ENCODE measurements at places on chromosomes 1 and 21.

GRCh38 chr1:144551543-144552424 is 40.9 kb upstream of the PPIAL4F start:
- DNase-seq = peak; percentile 75

GRCh38 chr1:6612641-6613360 is 730 bp upstream of the PHF13 start:
- DNase-seq = no peak

DNA sequence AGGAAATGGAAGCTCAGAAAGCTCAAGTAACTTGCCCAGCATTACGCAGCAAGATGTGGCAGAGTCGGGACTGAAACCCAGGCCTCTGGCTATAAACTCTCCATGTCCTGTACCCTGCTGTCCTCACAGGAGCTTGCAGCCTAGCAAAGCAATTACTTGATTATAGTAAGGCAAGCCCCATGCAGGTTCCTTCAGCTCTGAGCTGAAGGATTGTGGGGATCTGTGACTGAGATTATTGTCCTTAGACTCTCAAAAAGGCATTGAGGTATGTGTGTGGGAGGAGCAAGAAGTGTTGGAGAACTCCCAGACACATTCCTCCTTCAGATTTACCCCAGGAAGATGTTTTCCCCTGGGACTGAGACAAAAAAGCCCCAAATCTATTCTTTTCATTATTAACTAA is 124.0 kb upstream of the SPATA6 start:
- no peak for DNase-seq

DNA sequence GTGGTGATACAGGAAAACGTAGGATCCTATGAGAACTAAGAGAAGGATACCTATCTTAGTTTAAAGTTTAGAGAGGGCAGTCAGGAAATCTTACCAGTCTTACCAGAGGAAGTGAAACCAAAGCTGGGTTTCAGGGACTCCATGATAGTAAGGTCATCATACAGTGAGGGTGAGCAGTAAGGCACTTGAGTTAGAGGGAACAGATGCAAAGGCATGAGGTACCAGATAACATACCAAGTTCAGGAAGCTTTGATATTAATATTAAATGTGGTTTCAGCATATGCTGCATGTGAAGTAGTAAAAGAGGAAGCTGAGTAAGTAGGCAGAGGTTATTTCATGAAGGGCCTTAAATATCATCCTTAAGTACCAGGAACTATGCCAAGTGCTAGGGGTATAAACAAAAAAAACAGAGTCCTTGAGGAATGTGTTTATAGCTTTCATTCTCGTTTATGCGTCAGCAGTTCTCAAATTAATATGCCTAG is 16.9 kb downstream of the ATG4C start:
- peak; percentile 55 for DNase-seq

DNA sequence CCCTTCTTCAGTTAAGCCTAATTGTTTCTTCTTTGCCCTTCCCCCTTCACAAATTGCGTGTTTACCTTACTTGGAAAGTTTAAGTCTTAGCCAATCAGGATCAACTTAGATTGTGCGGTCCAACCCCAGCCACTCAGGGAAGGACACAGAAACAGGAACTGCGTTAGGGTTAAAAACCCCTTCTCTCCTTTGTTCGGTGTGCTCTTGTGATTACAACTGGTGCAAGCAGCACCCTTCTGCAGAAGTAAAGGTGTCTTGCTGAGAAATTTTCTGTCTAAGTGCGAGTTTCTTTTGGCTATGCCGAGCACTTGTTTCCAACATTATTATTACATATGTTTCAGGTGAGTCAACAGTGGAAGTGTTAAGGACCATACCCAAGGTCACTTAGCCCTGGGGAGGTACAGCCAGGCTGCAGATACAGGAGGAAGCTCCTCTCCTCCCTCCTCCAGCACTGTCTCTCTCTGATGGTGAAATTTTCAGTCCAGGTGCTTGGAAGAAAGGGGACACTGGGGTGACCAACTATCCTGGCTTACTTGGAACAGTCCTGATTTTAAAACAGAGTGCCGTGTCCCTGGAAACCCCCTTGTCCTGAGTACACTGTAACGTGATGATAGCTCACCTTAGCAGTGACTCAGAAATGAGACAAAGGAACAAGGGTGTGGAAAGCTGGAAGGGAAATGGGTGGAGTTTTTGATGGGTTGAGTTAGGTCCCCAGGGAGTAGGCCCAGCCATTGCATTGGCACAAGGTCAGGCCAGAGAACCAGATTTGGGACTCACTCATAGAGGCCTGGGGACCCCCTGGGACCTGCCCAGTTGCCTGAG is 68.7 kb upstream of the KLHDC7A start:
- DNase-seq = no peak

GRCh38 chr1:85366391-85367170 is 90.1 kb upstream of the BCL10 start:
- peak; percentile 69 for DNase-seq

DNA sequence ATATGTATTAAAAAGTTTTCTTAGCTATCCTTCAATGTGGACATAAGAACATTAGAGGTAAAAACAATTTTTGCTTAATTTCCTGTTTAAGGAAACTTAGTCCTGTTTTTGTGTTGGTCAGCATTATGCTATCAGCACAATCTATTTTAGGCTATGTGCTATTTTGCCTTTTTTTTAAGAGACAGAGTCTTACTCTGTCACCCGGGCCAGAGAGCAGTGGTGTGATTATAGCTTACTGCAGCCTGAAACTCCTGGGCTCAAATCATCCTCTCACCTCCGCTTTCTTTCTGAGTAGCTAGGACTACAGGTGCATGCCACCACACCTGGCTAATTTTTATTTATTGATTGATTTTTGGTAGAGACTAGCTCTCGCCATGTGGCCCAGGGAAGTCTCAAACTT is 199.1 kb upstream of the TMPRSS15 start:
- DNase-seq = no peak

DNA sequence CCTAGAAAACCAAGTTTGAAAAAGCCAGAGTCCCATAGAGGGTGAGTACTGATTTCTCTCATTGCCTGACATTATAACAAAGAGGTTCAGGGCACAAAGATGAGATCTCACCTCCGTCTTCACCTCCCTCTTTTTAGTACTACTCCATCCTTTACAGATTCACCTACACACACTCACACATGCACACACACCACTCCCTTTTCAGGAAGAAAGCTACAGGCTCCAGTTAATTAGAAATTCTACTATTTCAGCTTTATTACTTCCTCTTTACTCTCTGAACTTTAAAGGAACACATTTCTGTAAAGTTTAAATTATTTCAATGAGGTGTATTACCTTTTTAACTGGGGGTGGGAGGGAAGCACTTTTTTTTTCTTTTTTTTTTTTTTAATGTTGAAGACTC is 59.6 kb upstream of the PRDX6 start:
- no peak for DNase-seq

GRCh38 chr1:13764588-13765332 is 64.8 kb downstream of the PRDM2 start:
- DNase-seq = no peak

GRCh38 chr1:172556461-172556860 is 23.5 kb downstream of the SUCO start:
- DNase-seq = no peak

- DNase-seq = no peak
These were observed 2.4 kb downstream of the PPM1J start for GRCh38 chr1:112712701-112713128.

- no peak for DNase-seq
These were observed 26.3 kb downstream of the POU2F1 start for GRCh38 chr1:167246971-167247370.

DNA sequence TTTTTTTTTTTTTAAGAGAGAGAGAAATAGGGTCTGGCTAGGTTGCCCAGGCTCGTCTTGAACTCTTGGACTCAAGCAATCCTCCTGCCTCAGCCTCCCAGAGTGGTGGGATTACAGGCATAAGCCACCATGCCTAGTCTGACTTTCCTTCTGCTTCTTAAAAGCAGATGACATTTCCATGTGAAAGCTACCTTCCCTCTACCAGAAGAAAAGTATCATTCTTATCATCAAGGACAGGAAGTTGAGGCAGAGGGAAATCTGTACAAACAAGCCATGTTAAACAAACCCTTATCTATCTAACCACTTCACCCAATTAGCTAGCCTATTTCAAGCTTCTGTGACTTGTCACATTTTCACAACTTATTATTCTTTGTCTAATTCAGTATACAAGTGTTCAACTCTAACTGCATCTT is 54.8 kb downstream of the SAMSN1 start:
- no peak for DNase-seq

- DNase-seq = no peak
These were observed 4.4 kb downstream of the CLCNKB start for GRCh38 chr1:16047791-16048475.

- DNase-seq = no peak
These were observed 185.0 kb downstream of the DNAH14 start for GRCh38 chr1:225114354-225114990.

DNA sequence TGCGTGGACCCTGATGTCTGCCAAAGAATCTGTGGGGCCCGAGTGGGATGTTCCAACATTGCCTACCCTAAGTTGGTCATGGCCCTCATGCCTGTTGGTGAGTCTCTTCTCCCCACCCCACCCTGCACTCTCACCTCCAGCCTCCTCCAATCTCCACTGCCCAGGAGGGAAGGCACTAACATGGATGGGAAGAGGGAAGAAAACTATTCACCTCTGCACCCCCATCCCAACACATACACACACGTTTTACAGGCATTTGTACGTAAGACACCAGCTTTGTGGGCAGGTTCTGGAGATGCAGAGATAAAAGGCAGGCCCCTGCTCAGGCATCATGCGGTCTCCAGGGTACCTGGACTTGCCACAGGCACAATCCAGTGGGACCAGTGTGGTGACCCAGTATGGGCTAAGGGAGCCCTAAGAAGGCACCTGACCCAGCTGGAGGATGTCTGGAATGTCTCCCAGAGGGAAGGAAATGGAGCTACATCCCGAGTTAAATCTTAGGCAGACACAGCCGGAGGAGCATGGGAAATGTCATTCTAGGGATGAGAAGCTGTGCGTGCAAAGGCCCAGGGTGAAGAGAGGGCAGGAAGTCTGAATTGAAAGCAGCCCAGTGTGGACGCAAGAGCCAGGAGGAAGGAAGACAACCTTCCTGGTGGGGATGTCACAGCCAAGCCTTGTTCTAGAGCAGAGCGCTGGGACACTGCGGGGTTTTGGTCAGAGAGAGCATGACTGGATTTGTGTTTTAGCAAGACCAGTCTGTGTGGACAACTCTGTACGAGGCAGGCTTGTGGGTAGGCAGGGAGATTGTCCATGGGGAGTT is 11.4 kb downstream of the SLC5A9 start:
- DNase-seq = no peak

DNA sequence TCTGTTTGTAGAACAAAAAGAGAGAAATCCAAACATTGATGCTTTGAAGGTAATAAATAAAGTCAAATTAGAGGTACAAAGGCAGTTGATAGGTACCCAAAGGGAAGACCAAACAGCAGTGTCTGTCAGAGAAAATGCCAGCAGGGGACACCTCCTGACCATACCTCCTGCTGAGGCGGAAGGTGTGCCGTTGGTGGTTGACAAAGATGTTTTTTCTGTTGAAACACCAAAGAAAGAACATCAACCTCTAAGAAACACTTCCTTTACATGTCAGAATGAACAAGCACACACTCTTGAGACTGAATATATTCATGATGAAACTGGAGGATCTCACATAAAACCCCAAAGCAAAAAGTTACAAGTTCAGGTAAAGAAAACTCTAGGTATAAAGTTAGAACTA is 128.3 kb downstream of the MACF1 start:
- no peak for DNase-seq

- DNase-seq = no peak
These were observed 10.6 kb upstream of the F3 start for GRCh38 chr1:94552071-94552586.

GRCh38 chr1:212229654-212230053 is 55.6 kb upstream of the PPP2R5A start:
- DNase-seq = peak; percentile 45

- no peak for DNase-seq
These were observed 835 bp downstream of the LRRN2 start for GRCh38 chr1:204684571-204685235.

- DNase-seq = no peak
These were observed 22.1 kb upstream of the IL19 start for GRCh38 chr1:206748348-206749030.

DNA sequence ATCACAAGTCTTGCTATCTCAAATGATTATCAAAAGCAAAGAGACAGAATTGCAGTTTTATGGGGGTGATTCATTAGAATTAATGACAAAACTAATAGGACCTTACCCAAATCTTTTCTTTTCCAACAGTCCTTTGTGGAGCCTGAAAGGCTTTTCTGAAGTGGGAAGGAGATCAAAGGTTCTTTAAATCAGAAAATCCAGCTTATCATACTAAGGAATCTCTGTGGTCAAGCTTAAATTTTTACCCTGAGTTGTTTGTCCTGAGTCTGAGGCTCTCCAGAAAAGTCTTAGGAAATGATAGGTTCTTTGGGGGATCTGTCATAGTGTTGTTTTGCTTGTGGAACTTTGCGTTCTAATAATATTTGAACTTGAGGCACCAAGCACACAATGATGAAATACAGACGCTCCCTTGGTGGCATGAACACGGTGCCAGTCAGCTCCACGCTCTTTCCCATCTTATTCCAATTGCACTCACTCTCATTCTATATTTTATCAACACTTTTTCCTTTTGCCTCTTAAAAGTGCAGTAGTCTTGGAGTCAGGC is 38.0 kb upstream of the COL24A1 start:
- DNase-seq = no peak

- peak; percentile 4 for DNase-seq
These were observed 542 bp downstream of the EIF2B3 start for GRCh38 chr1:44985747-44986359.

DNA sequence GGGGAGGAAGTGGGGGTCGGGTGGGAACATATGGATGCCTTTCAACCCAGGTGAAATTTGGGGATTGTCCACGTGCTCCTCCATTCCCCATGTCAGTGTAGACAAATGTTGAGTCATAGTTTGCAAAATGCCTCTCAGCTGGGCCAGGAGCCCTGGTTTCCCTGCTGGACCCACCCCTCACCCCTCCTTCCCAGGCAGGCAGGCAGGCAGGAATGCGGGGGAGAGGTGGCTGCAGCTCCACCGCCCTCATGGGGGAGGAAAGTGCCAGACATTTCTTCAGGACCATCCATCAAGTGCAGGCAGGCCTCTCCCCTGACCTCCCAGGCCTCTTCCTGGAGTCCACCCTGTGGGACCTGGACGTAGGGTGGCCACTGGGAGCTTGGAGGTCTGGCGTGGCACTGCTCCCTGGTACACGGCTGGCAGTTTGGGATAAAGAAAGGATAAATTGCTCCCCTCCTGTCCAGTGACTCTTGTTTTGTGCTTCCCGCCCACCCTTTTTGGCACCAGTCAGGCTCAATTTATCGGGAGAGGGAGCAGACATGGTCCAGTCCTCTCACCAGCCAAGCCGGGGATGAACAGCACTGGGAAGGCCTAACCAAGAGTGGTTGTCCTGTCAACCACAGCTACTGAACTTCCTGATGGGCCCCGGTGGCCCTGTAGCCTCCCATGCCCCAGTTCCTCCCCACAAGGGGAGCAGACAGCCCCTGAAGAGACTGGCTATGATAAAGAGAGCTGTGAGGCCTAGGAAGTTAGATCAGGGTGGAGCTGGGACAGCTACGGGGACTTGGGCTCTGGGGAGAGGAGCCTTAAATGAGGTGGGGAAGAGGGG is 18.9 kb downstream of the NPR1 start:
- DNase-seq = no peak

- no peak for DNase-seq
These were observed 156.8 kb downstream of the ZBTB18 start for GRCh38 chr1:244207935-244208244.
